ENCODE measurements at places on chromosomes 2 and 18.

DNA sequence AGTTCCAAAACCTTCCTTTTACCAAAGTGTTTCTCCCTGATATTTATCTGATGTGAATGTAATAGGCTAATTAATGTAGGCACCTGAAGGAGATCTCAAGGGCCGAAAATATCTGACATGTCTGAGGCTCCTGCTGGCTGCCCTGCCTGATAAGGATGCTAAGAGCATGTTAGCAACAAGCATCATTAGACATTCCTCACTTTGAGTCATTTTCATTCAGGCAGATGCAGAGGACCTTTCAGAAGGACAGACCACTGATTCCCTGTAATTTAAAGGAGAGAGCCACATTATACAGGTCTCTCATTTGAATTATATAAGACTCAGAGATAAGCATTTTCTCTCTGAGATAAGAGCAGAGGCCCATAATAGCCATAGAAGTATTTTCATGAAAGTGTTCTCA is 222.4 kb upstream of the NCKAP5 start:
- no peak for DNase-seq

GRCh38 chr2:46351098-46351749 is 54.0 kb downstream of the EPAS1 start:
- DNase-seq, result no peak

DNA sequence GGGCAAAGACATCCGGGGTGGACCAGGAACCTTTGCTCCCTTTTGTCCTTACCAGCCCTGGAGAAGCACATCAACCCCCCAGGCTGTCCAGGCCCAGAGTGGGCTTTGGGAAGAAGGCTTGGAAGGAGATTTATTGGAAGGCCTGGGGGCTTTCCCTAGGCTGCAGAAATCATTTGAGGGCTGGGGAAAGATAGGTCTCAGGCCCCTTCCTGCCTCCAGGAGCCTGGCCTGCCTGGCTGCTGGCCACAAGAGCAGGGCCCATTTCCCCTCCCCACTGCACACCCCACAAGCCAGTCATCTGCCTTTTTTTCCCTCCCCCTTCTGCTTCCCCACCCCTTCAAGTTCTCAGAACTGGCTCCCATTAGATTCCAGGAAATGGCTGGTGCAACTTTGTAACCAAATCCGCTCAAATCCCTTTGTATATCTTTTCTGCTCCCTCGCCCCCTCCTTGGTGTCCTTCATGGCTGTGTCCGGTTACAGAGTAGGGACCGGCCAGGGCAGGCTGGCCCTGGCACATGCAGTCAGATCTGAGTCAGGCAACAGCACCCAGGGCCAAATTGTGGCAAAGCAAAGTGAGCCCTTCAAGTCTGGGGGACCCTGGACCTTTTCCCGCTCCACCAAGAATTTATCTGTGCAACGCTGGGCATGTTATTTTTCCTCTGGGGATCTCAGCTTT is 20.8 kb upstream of the TNP1 start:
- no peak for DNase-seq

- DNase-seq, result no peak
Measured at GRCh38 chr2:99816908-99817307, 325.5 kb downstream of the AFF3 start.

- DNase-seq, result no peak
Measured at GRCh38 chr2:89848763-89849368, 1157.4 kb downstream of the RPIA start.

DNA sequence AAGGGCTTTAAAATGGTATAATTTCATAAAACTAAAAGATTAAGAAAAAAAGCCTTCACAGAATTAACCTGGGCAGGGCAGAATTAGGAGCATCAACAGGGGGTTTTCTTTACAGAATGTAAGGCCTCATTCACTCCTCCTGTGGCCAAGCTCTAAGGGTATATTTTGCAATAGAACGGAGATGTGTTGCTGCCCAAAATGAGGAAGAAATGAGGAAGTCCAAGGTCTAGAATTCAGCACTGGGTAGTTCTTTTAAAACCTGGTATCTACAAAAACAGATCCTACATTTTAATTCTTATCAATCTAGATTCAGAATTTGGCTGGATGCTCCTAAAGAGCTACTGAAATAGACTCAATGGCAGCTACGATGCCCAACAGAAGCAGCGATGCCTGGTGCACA is 101.8 kb downstream of the AKAIN1 start:
- DNase-seq, result no peak

All from stimulated activated CD8-positive, alpha-beta memory T cell treated with anti-CD3 and anti-CD28 coated beads, Interleukin-15, amount 100 ng/mL, for 4 hours (primary cell).